Posterior cingulate gyrus (tissue), 11 donors: ENCODE measurements at places on chromosomes 11 and 22.

- DNase-seq: no peak
Measured at GRCh38 chr22:33669746-33670145, 250.5 kb downstream of the LARGE1 start.

- DNase-seq: no peak
Measured at GRCh38 chr11:110366291-110366690, 63.5 kb upstream of the FDX1 start.

DNA sequence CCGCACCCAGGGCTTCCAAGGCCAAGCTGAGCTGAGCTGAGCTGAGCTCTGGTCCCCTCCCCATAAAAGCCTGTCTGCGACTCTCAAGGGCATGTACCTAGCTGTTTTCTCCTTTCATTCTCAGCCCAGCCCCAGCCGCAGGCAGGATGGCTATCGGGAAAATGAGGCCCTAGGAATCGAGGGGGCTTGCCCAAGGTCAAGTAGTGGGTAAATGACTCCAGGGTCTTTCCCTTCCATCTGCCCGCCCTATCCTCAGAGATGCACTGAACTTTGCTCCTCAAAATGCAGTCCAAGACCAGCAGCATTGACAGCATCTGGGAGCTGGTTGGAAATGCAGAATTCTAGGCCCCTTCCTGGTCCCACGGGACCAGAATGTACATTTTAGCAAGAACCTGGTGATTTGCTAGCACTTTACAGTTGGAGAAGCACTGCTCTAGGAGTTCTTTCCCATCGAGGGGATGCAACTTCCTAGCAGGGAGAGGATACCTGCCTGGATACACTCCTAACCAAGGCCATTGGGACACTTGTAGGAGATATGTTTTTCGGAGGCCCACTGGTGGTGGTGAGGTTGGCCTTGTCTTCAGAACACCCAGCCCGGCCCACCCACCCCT, 43.2 kb upstream of the ACCSL start:
- DNase-seq: no peak

- peak; percentile 50 for DNase-seq
Measured at GRCh38 chr11:119764108-119764868, 35.3 kb upstream of the NECTIN1 start.

DNA sequence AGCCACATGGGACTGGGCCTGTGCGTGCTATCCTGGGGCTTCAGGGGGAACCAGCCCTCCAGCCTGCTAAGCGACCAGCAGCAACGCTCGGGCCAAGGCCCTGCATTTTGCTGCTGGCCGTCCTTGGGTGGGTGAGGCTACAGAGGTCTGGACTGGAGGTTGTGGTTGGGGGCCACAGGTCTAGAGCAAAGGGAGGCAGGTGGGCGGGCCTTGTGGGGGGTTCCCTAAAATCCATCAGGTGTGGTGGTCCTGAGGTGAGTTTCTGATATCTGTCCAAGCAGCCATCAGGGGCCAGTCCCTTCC, 34.7 kb downstream of the PPM1F start:
- no peak for DNase-seq

DNA sequence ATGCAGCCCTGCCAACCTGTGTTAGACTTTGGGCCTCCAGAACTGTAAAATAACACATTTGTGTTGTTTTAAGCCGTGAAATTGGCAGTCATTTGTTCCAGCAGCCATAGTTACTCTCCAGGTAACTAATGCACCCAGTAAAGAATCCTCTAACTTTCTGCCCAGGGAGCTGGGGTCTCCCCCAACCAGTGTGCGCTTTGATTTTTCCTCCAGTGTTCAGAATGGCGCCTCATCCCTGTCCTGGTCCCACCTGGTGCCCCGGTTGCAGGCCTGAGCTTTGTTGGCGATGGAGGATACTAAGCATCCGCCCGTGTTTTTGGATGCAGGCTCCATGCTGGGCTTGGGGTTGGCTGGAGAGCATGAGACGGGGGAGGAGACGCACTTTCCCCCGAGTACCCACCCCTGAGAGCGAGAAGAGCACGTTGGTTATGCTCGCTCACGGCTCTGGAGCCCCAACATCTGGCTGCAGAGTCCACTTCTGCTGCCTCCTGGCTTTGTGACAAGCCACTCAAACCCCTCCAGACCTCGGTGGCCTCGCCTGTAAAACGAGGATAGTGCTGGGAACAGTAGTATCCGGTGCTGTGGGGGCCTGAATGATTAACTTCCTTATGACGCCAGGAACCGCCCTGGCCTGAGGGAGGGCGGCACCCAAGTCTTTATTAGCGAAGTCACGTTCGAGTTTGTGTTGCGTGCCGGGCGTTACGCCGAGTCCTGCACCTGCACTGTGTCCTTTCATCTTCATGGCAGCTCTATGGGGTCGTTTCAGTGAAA, 25.8 kb downstream of the MRGPRD start:
- peak; percentile 46 for DNase-seq

GRCh38 chr11:4072668-4073285, 21.8 kb upstream of the RRM1 start:
- DNase-seq: no peak

DNA sequence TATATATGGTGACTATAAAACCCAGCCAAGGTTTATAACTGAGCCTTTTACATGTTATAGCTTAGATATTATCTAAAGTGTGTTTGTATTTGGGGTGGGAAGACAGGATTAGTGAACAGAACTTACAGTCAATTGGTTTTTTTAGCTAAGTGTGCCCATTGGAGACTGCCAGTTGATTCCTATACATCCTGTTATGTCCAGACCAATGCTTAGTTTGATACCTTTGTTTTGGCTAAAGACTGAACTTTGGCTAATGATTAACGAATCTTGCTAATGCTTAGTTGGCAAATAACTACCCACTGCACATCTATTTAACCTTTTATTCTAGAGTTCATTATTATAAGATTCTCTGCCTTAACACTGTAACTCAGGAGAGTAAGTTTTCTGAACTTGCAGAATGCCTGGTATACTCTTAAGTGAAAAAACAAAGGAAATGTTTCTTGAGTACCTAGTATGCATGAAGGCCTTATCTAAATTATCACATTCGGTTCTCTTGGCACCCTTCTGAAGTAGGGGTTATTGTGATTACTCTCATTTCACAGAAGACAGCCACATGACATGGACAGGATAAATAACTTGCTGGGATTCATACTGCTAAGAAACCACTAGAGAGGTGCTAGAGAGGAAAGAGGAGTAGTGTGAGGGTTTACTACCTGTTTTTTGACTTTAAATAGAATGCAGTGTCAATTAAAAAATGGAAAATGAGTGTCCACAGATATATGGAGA, 54.0 kb downstream of the KREMEN1 start:
- DNase-seq: no peak

DNA sequence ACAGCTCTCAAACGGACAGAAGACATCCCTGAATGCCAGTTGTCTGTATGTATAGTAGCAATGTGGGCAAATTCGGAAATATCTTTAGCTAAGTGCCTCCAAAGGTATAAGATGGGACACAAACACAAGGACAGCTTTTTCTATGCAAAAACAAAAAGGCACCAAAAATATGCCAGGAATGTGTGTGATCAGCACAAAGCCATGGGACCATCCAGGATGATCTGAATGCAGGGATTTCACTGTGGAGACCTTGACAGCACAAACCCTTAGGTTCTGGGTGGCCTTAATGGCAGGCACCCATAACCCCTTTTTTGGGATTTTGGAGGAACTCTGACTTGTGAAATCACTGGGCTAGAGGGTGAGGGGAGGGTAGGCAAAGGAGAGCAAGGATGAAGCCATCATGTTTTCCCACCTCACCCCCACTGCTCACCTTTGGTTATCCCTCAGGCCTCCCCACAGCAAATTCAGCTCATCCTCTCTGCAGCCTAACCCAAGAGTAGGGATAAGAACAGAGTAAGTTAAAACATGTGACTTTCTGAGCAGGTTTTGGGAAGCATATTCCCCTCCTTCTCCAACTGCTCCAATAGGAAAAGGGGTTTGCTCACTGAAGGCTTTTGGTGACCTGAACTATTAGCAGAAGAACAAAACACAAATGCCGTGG, 154.6 kb downstream of the SNX19 start:
- DNase-seq: no peak

DNA sequence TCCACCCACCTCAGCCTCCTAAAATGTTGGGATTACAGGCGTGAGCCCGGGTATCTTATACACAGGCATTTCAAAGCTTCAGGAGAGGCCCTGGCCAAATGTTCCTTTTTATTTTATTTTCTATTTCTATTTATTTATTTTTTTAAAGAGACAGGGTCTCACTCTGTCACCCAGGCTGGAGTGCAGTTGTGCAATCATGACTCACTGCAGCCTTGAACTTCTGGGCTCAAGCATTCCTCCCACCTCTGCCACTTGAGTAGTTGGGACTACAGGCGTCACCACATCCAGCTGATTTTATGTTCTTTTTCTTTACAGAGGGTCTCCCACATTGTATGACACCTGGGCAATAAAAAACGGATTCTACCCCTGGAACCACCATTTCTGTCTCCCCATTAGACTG, 71.2 kb downstream of the FBXO7 start:
- DNase-seq: no peak

DNA sequence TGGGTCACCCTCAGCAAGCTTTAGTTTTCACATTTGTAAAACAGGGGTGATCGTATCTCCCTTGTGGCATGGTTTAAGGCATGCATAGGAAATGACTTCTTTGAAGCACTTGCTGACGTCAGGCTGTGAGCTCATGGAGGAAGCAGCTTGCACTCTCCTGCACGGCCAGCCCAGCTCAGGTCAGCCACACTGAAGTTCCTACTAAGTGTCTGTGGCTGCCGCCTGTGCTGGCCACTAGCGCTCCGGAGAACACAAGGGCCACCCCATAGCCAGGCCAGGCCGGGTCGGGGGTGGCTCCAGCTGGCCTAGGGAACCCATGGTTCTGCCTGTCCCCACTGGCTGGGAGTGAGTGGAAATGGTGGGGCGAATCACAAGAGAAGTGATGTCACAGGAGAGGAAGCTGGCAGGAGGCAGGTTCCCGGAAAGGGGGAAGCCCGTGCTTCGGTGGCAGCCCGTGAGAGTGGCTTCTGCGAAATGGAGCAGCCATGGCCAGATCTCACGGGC, 28.2 kb downstream of the KCTD17 start:
- no peak for DNase-seq

GRCh38 chr11:43119275-43119970, 192.4 kb upstream of the API5 start:
- no peak for DNase-seq

DNA sequence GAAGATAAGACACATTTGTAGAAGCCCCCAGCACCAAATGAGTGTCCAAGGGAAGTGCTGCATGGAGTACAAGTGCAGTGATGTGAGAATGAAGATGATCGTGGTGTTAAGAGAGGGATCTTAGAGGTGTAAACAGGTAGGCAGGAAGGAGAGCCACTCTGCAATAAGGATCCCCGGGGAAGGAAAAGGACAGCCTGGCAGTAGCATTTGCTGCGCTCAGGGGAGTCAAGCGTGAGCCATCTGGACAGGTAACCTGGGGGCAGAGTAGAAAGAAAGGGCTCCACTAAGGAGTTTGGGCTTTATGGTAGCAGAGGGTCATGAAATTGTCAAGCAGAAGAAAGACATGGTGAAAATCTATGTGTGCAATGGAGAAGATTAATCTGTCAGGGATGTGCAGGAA, 587.2 kb downstream of the BUD13 start:
- DNase-seq: no peak

DNA sequence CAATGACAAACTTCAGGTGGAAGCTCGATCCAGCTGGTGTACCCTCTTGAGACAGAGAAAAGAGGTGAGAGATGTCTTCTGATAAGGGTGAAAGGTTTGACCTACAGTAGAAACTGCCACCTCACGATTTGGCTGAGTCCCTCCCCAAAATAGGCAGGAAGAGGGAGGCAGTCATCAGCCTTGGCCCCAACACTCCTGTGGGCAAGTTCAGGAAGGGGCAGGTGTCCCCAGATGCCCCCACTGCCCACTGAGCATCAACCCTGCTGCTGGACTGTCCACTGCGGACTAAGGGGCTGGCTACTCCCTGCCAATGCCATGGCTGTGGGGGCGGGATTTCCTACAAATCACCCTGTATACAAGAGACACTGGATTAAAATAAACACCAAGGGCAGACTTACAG, 441.4 kb downstream of the BUD13 start:
- DNase-seq: no peak

DNA sequence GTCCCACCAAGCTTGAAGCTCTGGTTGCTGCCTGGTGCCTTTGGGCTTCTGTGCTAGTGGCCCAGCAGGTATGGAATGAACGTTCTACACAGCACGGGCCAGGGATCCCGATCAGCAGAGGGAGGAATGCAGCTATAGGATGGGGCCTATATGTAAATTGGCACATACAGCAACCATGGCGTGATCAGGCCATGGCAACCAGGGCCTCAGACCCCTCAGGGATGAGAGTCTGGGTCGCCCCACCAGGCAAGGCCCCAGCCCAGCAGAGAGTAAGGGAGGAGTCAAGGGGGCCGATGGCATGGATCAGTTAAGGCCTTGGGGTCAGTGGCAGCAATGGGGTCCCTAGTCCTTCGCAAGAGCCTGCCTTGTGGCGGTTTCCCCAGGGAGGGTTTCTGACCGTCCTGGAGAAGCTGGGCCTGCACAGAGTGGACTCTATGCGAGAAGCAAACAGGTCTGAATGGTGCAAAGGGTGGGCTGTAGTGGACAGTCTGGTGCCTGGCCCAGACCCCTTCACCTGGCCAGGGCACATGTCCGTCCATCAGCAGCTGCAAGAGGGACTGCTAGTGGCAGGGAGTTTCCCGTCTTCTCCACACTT, 98.6 kb downstream of the RPS6KA4 start:
- no peak for DNase-seq

GRCh38 chr11:124682443-124682842, 8.7 kb downstream of the SPA17 start:
- no peak for DNase-seq

- DNase-seq: no peak
Measured at GRCh38 chr22:19233189-19233661, 54.7 kb upstream of the SLC25A1 start.

- no peak for DNase-seq
Measured at GRCh38 chr22:35102663-35103062, 36.7 kb downstream of the ISX start.

- no peak for DNase-seq
Measured at GRCh38 chr11:99925968-99926367, 761.1 kb upstream of the ARHGAP42 start.

DNA sequence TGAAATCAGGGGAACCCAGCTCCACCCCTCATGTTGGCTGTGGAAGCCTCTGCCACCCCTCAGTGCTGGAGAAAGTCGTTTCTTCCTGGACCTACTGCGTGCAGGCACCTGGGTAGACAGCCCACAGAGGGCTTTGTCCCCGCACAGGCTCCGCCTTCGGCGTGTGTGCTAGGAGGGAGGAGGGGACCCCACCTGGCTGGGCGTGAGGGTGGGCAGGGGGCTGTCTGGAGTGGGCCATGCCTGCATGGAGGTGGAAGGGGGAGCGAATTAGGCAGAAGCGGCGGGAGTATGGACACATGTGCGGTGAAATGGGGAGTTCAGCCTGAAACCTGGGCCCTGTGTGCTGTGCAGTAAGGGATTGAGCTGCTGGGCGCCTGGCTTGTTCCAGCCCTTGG, 49.3 kb downstream of the FBLN1 start:
- no peak for DNase-seq

- no peak for DNase-seq
Measured at GRCh38 chr11:73249304-73249703, 22.8 kb upstream of the P2RY6 start.

- DNase-seq: no peak
Measured at GRCh38 chr22:30254314-30254713, 7.8 kb upstream of the LIF start.
